ENCODE measurements at places on chromosomes 2 and 18.

GRCh38 chr2:29917781-29918180 is 3.6 kb downstream of the ALK start:
- DNase-seq = no peak

- no peak for DNase-seq
These were observed 20.7 kb downstream of the GNLY start for GRCh38 chr2:85714841-85715240.

- DNase-seq = peak; percentile 22
These were observed 42.0 kb downstream of the MCFD2 start for GRCh38 chr2:46873604-46874068.

DNA sequence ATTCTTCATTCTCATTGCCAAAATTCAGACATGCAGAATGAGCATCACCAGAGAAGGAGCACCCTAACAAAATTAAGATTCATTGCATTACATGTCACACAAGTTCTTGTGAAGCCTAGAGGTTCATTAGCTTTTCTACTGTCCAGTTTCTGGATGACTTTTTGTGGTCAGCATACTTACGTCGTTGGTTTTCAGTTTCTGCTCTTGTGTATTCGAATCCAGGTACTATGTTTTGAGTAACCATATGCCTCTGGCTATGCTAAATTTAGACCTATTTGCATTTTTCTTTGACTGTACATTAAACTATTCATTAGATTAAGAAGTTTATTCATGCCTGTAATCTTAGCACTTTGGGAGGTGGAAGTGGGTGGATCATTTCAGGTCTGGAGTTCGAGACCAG is 251.3 kb downstream of the PARD3B start:
- DNase-seq = no peak

- DNase-seq = no peak
These were observed 138.3 kb upstream of the ZNF521 start for GRCh38 chr18:25490316-25490715.

- DNase-seq = no peak
These were observed 250.1 kb upstream of the DPP10 start for GRCh38 chr2:114192362-114192761.

GRCh38 chr2:191295088-191295487 is 49.9 kb downstream of the MYO1B start:
- no peak for DNase-seq

DNA sequence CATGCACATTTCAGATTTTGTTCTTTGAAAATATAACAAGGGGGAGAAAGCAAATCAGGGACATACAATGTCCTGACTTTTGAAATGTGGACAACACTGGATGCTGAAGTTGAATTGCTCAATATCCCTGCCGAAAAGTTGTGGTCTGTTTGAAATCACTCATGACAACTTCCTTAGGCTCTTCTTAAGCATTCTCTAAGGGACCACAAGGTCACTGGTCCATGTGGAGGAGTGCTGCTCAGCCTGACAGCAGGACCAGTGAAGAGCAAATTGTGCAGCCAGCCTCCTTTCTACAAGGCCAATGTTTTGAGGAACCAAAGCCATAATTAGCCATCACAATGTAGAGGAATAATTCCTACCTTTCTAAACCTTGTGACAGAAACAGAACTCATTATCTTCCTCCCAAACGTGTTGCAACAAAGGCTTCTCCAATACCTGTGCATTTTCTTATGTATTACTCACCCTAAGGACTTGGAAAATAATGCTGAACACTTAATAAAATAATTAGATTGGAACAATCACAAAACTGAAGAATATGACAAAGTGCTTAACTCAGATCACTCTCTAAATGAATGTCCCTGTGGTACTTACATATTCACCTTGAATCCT is 1477.6 kb upstream of the NXPH2 start:
- no peak for DNase-seq

- no peak for DNase-seq
These were observed 862.1 kb upstream of the CELF4 start for GRCh38 chr18:38427736-38428135.

GRCh38 chr2:26672818-26673393 is 19.6 kb upstream of the KCNK3 start:
- DNase-seq = no peak

- DNase-seq = no peak
These were observed 18.8 kb downstream of the FARSB start for GRCh38 chr2:222637067-222637466.

DNA sequence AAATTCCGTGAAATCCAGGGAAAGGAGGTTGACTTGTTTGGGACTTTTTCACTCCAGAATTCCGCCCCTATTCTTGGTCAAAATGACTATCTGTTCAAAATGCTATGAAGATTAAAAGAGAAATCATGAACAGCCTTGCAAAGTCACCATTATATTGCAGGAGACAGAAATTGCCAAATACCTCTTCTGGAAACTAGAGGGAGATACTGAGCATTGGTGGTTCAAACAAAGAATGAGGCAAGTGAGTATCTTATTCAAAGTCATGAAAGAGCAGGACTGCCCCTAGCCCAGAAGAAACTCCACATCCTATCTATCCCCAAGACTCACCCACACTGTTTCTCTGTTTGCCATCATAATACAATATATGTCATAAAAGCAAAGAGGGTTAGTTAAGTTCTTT is 862.3 kb upstream of the POU3F3 start:
- DNase-seq = no peak

DNA sequence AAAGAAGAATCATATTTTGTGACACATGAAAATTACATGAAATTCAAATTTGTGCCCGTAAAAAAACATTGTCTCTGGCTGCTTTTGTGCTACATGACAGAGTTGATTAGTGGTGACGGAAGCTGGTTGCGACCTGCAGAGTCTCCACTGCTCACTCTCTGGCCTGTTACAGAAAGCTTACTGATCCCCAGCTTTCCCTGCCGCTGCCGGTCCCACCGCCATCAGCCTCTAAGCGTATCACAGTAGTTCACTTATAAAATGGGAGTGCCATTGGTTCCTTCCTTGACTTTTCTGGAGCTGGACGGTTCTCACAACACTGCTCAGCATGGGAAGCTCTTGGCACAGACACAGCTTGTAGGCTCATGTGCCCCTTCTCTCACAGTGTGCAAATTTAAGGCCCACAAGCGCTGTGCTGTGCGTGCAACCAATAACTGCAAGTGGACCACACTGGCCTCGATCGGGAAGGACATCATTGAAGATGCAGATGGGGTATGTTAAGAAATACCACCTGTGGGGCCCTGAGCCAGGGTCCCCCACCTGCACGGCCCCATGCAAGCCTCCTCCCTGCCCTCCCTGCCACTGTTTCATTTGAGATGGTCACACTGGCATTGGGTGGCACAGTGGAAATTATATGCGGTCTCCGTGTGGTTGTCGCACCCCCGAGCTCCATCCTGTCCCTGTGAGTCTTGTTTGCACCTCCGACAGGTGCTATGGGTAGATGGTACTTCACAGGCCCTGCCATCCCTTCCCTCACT is 81.3 kb downstream of the DGKD start:
- no peak for DNase-seq

- DNase-seq = no peak
These were observed 437.2 kb upstream of the PKDCC start for GRCh38 chr2:41610501-41611190.

DNA sequence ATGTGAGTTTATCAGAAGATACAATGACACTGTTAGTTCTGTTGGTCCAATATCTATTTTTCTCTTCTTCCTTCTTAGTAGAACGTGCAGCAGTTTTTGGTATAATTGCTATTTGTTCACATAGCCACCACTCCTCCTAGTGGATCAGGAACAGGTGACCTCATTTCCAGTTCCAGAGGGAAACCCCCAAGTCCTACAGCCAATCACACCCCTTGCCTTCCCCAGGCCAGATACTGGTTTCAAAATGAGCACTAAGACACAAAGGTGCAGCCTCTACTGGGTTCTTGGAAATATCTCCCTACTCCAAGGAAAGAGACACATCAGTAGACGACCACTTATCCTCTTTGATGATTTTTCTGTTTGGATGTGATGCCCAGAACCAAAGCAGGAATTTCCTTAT is 103.2 kb downstream of the TCF4 start:
- no peak for DNase-seq

DNA sequence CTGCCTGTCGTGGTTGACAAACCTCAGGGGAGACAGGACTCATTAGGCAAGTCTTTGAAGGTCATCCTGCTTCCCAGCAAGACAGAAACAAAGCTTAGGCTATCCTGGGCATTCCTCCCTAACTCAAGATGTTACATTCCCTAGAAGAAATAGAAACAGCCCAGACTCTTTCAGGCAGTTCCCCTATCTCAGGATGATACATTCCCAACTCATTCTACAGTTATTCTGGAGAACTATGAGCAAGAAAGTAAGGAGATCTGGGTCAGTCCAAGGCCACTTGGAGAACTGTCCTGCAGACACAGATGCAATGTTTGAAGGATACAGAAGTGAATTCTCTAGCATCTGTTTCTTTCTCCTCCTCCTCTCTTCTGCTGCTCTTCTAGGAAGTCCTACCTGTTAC is 220.1 kb upstream of the NCKAP5 start:
- no peak for DNase-seq

DNA sequence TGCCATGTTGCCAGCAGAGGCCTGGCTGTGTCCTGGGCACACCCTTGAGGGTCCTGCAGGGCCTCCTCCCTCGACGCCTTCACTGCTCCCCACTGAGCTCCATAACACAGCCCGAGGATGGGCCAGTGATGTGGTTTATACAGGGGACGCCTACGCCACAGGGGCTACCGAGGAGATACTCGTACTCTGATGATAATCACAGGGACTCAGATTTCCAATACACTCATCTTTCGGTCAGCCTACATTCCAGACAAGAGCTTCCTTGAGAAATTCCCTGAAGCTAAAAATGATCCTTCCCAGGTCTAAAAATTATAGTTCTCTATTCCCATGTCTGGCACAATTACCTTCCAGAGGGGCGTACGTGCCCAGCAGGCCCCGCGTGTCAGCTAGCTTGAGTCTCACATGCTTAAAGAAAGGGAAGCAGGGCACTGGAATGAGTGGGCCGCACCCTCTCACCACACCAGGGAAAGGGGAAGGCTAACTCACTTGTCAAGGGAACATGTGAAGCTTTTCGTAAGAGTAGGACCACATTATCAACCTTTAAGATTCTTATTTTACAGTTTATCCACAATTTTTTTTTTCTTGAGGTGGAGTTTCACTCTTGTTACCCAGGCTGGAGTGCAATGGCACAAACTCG is 159.5 kb upstream of the NDUFV2 start:
- no peak for DNase-seq

DNA sequence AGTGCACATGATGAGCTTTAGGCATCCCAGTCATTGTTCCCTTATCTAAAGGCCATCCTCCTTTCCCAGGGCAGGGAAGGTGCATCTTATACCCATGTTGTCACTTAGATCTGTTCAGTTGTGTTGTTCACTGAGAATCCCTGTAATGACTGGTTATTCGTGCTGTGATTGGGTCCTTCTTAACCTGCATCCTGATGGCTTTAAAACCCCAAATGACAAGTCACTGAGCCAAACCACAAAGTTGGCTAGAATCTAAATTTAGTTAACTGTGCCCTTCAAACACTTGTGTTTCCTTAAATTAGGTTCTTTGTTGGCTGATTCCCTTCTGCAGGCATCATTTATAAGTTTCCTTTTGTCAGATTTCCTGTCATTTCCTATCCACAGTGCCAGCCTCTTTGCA is 58.5 kb upstream of the SLC16A14 start:
- DNase-seq = no peak

- DNase-seq = no peak
These were observed 164.4 kb downstream of the ETAA1 start for GRCh38 chr2:67561457-67561965.

- no peak for DNase-seq
These were observed 7.2 kb downstream of the SLC30A3 start for GRCh38 chr2:27255660-27256059.

DNA sequence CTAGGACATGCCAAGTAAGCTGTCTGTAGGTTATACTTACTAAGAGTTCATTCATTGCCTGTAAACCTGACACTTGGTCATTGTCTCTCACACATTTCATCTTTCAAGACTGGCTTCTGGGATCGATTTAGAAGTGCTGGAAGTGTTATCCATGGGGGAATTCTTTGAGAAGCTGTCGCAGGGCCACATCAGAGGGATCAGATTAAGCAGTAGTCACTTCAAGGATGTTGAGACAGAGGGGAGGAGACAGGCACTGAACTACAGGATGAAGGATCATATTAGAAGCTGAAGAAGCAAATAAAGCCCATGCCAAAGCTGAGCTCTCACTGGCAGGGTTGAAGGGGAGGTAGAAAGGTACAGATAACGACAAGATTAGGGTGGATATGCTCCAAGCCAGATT is 49.0 kb downstream of the CDK15 start:
- DNase-seq = no peak

- DNase-seq = no peak
These were observed 1.7 kb downstream of the FOSL2 start for GRCh38 chr2:28394331-28394877.

DNA sequence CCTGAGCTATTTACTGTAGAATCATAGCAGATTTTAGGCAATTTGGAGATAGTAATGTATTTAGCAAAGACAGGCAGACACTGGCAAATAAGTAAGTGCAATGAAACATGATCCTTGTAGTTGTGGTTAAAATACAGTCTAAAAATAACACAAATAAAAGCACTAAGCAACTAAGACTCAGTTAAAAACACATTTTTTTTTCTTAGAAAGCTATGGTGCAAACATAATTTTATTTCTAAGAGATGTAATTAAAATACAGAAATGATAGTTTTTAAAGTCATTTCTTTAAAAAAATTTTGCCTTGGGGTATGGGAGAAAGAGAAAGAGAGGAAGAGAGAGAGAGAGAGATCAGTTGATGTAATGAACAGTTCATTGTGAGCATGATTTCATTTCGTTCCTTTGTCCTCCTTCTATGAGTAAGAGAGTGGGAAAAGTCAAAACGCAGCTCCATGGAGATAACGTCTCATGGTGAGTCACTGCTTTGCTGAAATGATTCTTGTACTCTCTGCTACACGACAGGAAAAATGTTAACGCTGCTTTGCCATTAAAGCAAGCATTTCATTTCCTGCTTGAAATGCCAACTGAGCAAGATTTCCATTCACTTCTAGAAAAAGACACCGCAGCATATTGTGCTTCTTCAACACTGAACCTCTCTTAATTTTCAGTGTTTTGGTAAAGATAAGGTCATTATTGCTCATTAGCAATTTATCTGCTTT is 61.3 kb upstream of the PGAP1 start:
- DNase-seq = no peak

DNA sequence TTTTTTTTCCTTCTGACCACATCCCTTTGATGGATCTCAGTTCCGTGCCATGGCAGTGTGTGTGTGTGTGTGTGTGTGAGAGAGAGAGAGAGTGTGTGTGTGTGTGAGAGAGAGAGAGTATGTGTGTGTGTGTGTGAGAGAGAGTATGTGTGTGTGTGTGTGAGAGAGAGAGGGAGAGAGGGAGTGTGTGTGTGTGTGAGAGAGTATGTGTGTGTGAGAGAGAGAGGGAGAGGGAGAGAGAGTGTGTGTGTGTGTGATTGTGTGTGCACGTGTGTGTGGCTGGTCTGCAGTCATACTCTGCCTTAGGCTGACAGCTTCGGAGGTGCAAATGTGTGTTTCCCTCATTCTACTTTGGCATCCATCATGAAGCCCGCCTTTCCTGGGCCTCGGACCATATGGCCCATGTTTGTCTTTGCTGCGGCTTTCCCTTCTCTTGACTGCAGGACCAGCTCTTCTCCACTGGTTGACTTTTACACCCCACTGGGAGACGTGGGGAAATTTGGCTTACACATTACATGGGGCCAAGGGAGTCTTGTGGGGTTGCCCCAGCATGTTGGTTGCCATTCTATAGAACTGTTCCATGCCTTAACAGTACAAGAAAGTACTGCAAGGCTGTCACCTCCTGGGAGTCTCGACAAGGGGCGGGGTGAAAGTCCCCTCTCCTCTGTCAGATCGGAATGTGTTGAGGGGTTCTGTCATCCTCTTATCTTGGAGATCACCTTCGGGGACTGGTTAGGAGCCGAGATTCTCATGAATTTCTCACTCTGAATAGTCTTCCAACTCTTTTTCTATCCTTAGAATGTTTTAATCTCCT is 21.6 kb downstream of the TSN start:
- DNase-seq = no peak
